ENCODE measurements at places on chromosomes 4 and X. TPM values are rescaled to one million over a fixed set of nuclear protein-coding genes. Genes with fewer than 3 reads are reported as not detected.

DNA sequence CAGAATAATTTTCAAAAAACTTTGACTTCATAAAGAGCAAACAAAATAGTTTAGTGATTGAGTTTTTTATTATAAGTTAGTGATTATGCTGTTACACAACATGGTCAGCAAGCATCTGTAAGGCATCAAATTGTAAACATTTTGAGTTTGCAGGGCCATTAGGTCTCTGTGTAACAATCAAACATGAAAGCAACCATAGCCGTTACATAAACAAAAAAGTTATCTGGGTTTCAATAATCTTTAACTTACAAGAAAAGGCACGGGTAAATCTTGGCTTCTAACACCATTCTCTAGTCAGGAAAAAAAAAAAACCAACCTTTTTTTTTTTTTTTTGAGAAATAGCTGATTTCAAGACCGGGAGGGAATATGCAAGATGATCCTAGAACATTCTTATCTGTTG, 1941.1 kb downstream of the PCDH7 start:
- DNase-seq = no peak

GRCh38 chr4:102580463-102580842, 79.3 kb downstream of the NFKB1 start:
- DNase-seq = no peak

- DNase-seq = no peak
Observed at GRCh38 chrX:154595559-154596249, 10.8 kb downstream of the CTAG1A start.

DNA sequence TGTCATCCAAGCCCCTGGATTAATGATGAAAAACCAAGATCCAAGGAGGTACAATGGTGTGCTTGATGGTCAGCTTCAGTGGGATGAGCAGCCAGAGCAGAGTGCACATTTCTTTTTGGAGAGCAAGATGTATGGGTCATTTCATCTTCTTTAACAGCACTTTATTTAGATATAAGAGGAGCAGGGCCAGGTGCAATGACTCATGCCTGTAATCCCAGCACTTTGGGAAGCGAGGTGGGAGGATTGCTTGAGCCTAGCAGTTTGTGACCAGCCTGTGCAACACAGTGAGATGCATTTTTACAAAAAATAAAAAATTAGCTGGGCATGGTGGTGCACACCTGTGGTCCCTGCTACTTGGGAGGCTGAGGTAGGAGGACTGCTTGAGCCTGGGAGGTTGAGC, 45.3 kb upstream of the MAP3K15 start:
- no peak for DNase-seq

DNA sequence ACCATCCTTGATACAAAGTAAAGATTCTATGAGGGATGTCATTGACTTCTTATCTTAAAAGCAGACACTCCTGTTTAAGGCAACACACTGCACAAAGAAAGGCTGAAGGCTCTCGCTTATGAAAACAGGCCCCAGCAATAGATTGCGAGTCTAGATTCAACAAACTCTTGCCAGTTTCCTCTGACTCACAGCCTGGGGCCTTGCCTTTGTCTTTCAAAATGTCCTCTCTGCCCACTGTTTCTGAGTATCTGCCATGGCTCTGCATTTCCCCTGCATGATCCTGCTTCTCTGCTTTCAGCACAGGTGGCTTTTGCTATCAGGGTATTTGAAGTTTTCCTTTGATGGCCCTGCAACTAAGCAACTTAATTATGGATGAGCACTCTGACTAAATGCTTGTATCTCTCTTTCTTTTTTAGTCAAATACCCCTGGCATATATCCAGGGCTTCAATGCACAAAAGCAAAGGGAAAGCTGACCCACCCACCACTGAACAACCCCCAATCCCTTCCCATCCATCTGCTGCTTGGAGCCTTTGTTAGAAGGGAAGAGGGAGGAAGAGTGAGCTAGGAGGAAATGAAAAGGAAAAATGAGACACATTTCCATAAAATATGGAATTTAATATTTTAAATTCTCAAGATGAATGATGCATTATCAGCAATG, 32.2 kb downstream of the NDP start:
- DNase-seq = no peak

Gene IDUA
- 18.3 TPM for total RNA-seq

Gene SOX3
- not detected for total RNA-seq

Gene MAGEB17
- total RNA-seq = not detected

Gene CLCN3
- 16.0 TPM for total RNA-seq

All from activated T-cell treated with anti-CD3 and anti-CD28 coated beads, Interleukin-2, amount 50 U/mL, for 4 hours (primary cell).